Right renal pelvis (tissue), 4 donors: ENCODE measurements at places on chromosomes 6 and 20.

- no peak for DNase-seq
Observed at GRCh38 chr6:33905071-33905609, 101.3 kb upstream of the MLN start.

DNA sequence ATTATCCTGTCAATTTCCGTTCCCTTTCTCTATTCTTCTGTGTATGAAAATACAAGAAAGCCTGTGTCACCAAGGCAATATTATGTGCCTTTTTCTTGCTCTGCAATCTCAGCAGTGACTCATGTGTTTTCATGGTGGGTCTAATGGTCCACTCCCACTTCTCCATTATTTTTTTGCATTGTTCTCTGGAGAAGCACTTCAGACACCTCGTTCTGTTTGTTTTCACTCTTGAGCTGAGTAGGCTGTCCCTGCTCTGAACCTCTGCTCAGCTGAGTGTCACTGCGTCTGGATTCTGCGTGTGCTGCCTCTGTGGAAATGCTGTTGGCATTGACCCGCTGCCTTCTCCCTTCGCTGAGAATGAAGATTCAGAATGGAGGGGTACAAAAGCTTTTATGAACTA is 230.6 kb downstream of the TMEM242 start:
- no peak for DNase-seq

GRCh38 chr20:19314621-19315020 is 102.2 kb downstream of the SLC24A3 start:
- DNase-seq, result no peak

GRCh38 chr6:122374307-122374706 is 25.1 kb upstream of the HSF2 start:
- DNase-seq, result no peak

- DNase-seq, result no peak
Observed at GRCh38 chr20:20711413-20711812, 1.0 kb downstream of the RALGAPA2 start.

GRCh38 chr20:36179170-36179945 is 24.8 kb downstream of the EPB41L1 start:
- no peak for DNase-seq

DNA sequence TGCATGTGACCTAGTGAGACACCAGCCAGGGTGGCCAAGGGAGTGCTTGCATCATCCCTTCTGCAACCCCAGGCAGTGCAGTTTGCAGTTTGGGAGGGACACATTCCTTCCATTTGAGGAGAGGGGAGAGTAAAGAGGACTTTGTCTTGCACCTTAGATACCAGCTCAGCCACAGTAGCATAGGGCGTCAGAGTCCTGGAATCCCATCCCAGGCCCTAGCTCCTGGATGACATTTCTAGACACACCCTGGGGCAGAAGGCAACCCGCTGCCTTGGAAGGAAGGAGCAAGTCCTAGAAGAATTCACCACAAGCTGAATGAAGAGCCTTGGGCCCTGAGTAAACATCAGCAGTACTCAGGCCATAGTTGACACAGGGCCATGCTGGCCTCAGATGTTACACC is 680.4 kb upstream of the IMPG1 start:
- no peak for DNase-seq

- DNase-seq, result no peak
Observed at GRCh38 chr6:157721426-157721825, 101.6 kb upstream of the SNX9 start.

DNA sequence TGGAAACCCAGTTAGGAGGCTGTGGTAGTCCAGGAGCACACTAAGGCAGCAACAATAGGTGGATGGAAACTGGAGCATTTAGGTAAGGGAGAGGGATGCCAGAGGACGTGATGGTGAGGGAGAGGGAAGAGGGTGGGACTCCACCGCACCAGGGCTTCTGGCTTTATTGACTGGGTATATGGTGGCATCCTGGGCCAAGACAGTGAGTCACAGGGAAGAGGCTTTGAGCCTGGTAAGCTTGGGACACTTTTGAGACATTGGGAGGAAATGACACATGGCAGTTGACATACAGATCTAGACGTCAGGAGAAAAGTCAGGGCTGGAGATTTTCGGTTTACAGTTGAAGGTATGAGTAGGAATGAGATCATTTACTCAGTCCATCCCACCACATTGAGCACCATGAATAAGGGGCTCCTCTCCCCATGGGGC is 14.9 kb downstream of the NT5E start:
- DNase-seq, result no peak

- no peak for DNase-seq
Observed at GRCh38 chr20:63690898-63691710, 5.3 kb upstream of the TNFRSF6B start.

DNA sequence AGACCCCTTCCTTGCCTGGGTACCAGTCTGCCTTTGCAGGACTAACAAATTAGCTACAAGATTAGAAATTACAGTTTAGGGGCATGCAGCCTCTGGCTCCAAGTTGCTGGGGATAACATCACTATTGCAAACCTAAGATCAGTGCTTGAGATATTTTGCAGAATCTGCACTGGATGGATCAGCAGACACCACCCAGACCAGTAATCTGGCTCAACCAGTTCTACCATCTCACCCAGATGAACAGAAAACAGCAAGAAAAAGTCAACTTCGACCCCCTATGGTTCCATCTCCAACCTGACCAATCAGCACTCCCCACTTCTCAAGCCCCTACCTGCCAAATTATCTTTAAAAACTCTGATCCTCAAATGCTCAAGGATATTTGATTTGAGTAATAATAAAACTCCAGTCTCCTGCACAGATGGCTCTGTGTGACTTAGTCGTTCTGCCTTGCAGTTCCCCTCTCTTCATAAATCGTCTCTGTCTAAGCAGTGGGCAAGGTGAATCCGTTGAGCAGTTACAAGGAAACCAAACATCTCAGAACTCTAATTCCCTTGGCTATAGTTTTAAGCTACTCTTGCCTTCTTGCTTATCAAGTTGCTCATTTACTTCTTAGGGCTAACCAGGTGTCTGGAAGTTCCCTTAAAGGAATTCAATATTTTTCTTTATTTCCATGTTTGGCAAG is 16.1 kb upstream of the LMBRD1 start:
- DNase-seq, result no peak

DNA sequence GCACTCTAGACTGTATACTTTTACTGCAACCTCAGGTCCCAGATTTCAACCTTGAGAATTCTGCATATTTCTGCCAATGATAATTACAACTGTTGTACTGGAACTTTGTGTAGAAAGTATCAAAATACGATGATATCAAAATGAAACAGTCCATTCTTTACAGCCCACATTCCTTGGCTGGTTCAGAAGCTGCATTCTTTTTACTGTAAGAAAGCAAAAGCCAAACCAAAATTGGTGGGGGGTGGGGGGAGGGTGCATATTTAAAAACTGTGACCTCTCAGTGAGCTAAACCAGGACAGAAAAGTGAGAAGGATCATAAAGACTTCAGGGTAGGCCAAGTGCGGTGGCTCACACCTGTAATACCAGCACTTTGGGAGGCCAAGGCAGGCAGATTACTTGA is 41.8 kb upstream of the UBR2 start:
- DNase-seq, result no peak

DNA sequence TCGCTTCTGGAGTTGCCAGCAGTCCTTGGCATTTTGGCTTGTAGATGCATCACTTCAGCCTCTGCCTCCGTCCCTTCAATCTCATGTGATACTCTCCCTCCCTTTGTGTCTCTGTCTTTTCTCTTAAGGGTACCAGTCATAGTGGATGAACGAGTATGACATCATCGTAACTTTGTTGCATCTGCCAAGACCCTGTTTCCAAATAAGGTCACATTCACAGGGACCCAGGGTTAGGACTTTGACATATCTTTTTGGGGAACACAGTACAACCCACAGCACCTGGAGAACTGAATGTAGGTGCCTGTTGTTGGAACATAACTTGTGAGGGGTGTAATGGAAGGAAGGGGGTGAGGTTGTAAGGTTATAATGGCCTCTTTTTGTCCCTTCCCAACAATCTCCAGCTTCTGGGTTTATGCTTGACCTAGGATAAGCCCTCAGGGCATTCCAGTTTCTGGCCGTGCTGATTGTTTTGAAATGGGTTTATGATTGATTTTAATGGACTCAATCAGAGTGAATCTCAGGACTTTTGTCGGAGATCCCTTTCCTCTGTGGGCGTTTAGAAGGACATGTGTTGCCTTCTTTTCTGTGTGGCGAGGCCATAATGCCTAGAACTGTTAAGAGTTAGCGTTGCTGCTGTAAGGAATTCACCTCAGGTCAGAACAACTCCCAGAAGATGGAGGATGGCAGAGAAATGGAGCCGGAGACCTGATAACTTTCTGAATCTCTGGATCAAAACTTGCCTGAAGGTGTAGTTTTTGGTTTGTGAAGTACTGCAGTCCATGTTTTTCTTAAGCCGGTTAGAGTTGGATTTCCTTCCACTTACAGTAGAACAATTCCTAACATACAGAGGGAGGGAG is 9.2 kb downstream of the ATRN start:
- DNase-seq, result no peak

DNA sequence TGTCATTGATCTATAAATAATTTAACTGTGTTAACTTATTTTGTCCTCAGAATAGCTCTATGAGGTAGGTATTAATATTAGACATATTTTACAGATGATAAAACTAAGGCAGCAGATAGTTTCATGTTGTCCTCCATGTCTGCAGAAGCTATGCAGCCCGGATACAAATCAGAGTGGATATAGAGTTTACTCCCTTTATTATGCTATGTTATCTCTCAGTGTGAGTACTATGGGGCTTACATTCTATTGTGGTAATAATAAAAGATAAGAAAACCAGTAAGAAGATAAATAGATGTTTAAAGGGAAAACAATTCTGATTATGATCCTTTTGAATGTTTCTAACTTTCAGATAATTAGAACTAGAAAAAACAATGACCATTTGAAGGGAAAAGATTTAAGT is 979.8 kb upstream of the CITED2 start:
- no peak for DNase-seq

- DNase-seq, result no peak
Observed at GRCh38 chr20:2888224-2888955, 15.1 kb downstream of the PTPRA start.

GRCh38 chr20:37226889-37227288 is 34.7 kb downstream of the GHRH start:
- no peak for DNase-seq
